ENCODE measurements at places on chromosomes 6 and 20.

GRCh38 chr6:5412017-5412416, 150.7 kb downstream of the FARS2 start:
- no peak for DNase-seq

DNA sequence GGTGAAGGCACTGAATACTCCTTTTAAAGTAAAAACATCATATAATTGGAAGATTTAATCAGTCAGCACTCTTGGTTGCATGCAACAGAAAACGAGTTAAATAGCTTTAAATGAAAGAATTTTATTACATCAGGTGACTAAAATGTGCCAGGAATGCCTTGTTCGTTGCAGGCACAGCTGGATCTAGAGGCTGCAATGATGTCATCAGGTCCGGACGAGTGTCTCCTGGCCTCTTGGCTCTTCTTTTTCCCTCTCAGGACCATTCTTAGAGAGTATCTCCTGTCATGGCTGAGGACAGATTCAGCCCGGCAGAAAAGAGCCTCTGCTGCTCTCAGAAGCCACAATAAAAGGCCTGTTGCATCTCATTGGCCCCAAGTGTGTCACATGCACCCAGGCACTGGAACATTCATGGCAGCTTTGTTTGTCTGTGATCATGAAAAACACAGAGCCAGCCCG, 510.7 kb upstream of the SULF2 start:
- DNase-seq: no peak

- DNase-seq: no peak
Measured at GRCh38 chr20:12790859-12791258, 217.9 kb upstream of the SPTLC3 start.

DNA sequence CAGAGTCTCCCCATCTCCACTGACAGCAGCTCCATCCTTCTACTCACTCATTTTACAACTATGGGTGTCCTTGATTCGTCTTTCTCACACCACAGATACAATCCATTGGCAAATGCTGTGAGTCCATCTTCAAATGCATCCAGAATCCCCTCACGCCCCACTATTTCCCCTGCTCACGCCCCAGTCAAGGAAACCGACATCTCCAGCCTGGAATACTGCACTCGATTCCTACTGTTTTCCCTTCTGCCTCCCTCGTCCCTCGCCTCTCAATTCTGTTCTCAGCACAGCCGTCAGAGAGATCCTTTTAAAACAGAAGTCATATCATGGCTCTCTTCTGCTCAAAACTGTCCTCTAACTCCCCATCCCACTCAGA, 4.7 kb downstream of the HLA-B start:
- DNase-seq: no peak

DNA sequence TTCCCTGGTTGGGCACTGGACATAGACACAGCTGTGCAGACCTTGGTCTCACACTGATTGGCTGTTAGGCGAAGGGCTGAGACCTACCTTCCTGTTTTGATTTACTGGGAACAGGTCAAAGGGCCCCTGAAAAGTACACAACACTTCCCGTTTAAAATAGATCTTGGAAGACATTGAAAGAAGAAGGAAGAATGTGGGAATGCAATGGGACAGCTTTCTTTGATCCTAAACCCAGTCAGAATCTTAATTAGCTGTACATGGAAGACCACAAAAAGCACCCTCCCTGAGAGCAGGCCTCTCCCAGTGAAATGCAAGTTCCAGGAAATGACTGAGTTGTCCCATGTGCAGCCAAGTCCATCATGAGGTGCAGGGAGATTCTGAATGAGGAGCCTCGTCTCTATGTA, 83.6 kb upstream of the EXOC2 start:
- DNase-seq: no peak

GRCh38 chr20:15642676-15643075, 930.6 kb downstream of the KIF16B start:
- DNase-seq: no peak

DNA sequence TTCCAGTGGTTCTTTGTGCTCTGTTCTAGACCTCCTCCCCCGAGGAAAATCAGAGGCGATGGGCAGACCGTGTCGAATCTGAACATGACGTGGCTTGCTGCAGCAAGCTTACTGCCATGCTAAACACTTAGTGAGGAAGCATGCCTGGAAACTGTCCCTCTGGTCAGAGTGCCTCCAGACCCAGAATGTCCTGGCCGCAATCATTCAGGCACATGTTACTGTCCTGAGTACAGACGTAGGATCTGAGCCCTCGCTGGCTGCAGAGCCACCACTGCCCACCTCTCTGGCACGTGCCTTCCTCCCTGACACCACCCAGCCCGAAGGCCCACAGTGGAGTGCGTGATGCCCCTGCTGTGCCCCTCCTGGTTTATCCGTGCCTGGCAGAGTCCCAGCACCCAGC, 163.6 kb downstream of the SYNDIG1 start:
- DNase-seq: no peak

DNA sequence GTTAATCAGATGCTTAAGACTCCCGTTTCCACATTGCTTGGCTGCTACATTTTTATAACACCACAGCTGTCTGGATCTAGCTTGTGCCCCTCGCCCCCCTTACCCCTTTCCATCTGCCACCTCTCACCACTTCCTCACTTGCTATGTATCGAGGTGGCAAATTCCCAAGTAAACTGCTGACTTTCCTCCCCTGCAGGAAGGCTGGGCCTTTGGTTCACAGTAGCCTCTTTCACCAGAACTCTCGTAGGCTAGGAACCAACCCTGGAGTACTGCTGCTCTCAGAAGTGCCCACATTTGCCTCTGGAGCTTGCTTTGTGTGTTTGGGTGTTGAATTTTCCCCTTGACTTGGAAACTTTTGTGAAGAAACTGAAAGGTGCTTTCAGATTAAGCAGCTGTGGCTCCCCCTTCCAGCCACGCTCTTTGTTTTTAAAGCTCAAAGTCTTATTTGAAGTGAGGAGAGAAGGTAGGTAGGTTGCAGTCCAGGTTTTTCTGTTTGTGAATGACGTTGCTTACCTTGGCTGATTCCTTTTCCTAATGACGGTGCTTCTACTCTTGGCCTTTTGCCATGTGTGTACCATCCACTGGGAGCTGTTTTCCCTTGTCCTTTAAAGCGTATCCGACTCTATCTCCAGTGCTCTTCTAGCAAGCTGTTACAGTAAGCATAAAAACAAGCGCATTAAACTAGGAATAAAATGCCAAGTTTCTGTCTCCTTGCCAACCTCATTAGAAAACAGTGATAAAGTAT, 90.4 kb downstream of the CARMIL1 start:
- no peak for DNase-seq

- DNase-seq: no peak
Measured at GRCh38 chr6:13624871-13625288, 9.7 kb downstream of the NOL7 start.

GRCh38 chr20:53883098-53883911, 187.1 kb downstream of the BCAS1 start:
- DNase-seq: no peak

GRCh38 chr6:89145091-89145955, 532 bp upstream of the PM20D2 start:
- no peak for DNase-seq

- DNase-seq: no peak
Measured at GRCh38 chr6:39029156-39030011, 19.2 kb upstream of the GLP1R start.

GRCh38 chr6:25232479-25232878, 46.7 kb upstream of the CARMIL1 start:
- no peak for DNase-seq

GRCh38 chr6:10730254-10730653, 7.4 kb downstream of the TMEM14C start:
- no peak for DNase-seq

- DNase-seq: no peak
Measured at GRCh38 chr6:150514806-150515380, 84.8 kb upstream of the PLEKHG1 start.

GRCh38 chr6:152121910-152122309, 314.4 kb downstream of the ESR1 start:
- DNase-seq: no peak

- DNase-seq: no peak
Measured at GRCh38 chr20:62239278-62239879, 1.1 kb downstream of the OSBPL2 start.

DNA sequence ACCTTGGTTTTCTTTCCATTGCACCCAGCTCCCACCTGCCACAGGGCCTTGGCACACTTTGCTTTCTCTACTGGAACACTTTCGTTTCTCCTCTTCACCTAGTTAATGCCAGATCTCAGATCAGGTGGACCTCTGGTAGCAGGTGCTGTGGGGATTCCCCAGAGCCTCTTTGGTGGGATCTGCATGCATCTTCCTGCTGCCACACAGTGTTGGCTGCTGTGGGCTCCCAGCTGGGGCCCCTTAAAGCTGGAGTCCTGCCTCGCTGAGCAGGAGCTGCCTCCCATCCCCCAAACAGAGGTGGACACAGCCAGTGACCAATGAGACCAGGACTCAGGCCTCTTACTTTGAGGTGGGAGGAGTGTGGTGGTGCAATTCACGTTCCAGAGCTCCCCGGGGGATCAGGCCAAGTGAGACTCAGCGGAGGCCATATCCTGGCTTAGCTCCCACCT, 28.4 kb downstream of the CEBPB start:
- DNase-seq: no peak

GRCh38 chr6:18022398-18023231, 35.2 kb upstream of the KIF13A start:
- no peak for DNase-seq

GRCh38 chr20:20089018-20089417, 36.7 kb downstream of the CFAP61 start:
- no peak for DNase-seq

- no peak for DNase-seq
Measured at GRCh38 chr20:22371843-22372242, 212.5 kb downstream of the FOXA2 start.

DNA sequence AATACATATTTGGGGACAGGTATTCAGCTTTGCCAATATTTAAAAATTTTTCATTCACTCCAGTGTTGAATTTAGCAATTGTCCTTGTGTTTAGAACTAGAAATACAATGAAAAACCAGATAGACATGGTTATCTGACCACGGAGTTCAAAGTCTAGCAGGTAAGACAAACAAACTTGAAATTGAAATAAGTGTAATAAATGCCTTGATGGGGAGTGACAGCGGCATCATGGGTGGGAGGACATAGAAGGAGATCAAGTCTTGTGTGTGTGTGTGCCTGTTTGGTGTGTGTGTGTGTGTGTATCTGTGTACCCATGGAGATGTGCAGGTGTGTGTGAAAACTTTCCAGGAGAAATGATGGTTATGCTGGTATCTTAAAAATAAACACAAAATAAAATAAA, 750.0 kb upstream of the CITED2 start:
- no peak for DNase-seq

DNA sequence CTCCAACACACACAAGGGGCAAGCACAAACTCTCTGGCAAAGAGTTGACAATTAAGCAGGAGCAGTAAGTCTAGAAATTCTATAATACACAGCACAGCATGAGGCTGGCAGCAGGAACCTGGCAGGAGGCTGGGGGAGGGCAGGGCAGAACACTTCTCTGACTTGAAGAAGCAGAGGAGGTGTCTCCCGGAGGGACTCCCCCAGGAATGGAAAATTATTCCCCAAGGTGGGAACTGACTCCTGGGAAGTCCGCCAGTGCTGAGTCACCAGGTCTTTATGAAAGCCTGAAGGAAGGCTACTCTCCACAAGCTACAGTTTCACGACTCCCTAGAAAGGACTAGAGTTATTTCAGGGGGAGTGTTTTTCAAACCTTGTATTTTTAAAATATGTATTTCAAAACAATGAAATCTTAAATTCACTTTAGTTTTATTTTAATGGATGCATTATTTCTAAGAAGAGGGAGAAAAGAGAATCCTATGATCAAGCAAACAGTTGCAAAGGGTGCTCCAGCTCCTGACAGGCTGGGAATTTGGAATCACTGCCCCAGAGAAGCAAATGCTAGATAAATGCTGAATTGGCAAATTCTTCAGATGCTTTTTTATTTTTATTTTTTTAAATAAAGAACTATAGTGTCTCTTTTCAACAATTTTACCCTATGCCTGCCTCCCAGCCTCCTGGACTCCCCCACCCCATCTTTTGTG, 192.8 kb downstream of the LY86 start:
- DNase-seq: no peak

DNA sequence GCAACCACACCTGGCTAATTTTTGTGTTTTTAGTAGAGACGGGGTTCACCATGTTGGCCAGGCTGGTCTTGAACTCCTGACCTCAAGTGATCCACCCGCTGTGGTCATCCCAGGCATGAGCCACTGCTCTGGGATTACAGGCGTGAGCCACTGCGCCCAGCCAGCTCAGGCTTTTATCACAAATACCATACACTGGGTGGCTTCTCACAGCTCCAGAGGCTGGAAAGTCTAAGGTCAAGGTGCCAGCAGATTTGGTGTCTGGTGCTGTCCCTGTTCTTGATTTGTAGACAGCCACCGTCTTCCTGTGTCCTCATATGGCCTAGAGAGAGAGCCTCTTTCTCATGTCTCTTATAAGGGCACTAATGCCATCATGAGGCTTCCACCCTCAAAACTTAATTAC, 25.9 kb downstream of the SHLD1 start:
- no peak for DNase-seq

- no peak for DNase-seq
Measured at GRCh38 chr6:79597155-79597554, 34.0 kb upstream of the SH3BGRL2 start.

DNA sequence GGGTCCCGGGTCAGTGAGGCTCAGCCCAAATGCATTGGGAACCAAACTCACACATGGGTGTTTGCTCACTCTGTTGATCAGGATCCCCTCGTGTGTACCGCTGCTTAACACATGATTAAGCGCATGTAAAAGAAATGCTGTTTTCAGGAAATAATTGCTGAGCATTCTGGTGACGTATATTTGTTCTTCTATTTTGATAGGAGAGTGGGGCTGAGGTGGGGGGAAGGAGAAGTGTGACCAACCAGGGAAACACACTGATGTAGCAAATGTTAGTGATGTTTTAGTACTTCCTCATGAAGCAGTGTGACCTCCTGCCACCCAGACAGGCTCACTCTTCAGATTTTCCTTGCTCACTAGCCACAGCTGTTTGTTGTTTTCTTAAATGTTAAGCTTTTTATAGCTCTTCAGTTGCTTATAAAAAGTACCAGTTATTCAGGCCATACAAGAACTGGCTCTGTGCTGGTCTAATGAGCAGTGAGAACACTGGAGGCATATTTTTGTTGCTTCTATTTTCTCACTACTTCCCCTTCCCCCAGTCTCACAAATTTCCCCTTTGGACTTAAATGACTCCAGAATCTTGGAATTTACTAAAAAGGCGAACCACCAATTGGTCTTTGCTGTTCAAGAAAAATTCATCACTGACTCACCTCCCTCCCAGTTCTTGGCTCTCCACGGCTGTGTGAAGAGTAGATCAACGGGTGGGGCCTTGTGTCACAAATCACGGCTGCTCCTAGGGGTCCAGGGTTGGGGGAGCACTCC, 79.2 kb upstream of the BACH2 start:
- no peak for DNase-seq
